ENCODE measurements at places on chromosomes 6 and 20. TPM values are rescaled to one million over a fixed set of nuclear protein-coding genes. Genes with fewer than 3 reads are reported as not detected.

The RAET1G gene
- 0.86 TPM for total RNA-seq

The GLP1R gene
- not detected for total RNA-seq

The FGD2 gene
- not detected for total RNA-seq

The HLA-G gene
- not detected for total RNA-seq

The AKIRIN2 gene
- total RNA-seq = 14.6 TPM

The PNPLA1 gene
- total RNA-seq = not detected

GRCh38 chr20:44475372-44475693, 341 bp upstream of the TTPAL start:
- no peak for DNase-seq

- DNase-seq = no peak
Measured at GRCh38 chr6:141877275-141877983, 255.3 kb upstream of the GJE1 start.

GRCh38 chr6:117776441-117776840, 101.2 kb downstream of the NUS1 start:
- no peak for DNase-seq

DNA sequence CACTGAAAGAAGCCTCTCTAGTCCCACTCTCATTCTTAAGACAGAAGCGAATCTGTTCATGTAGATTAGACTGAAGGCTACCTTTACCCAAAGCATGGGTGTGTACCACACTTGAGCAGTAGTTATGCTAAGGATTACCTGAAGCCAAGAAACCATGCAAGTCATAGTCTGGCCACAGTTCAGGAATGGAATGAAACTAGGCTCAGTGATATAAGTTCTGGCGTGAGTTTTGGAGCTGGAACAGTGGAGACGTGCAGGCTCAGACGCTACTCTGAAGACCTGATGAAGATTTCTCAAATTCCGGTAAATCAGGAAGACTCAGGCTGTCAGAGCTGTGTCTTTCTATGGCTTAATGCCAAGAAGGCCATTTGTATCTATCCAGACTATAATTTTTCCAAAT, 219.9 kb downstream of the HDGFL1 start:
- no peak for DNase-seq

- no peak for DNase-seq
Measured at GRCh38 chr20:37922016-37922415, 19.1 kb downstream of the VSTM2L start.

DNA sequence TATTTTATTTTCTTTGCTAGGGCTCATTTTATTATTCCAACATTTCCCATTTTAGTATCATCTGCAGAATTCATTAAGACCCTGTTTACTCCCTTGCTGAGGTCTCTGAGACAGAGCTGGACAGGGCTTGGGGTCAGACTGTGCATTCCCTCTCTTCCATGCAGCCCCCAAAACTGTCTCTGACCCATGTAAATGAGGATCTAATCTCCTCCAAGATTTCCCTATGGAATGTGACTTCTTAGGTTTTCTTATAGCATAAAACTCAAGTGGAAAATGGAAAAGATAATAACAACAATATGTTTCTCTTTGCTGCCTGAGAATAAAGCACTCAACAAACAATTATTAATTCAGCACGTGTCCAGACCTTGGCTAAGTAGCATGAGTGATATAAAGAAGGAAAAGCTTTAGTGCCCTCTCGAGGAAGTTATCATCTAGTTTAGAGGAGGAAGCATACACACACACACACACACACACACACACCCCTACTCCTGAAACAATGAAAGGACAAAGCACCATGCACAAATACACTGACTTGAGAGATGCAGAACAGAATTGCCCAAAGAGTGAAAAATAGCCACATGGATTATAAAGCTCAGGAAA, 815.5 kb downstream of the BCKDHB start:
- DNase-seq = no peak

DNA sequence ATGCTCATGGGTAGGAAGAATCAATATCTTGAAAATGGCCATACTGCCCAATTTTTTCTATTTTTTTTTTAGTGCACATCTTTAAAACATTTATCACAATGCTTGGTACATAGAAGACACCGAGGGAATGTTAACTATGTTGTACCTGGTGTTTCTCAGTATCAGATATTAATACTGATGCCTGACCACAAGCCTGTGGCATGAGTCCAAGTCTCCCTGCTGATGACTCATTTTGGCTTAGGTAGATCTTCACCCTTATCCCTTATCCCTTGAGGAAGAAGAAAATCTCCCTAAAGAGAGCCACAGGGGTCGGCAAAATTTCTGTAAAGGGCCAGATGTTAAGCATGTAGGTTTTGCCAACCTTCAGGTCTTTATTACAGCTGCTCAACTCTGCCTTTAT, 14.5 kb downstream of the CD109 start:
- peak; percentile 77 for DNase-seq

DNA sequence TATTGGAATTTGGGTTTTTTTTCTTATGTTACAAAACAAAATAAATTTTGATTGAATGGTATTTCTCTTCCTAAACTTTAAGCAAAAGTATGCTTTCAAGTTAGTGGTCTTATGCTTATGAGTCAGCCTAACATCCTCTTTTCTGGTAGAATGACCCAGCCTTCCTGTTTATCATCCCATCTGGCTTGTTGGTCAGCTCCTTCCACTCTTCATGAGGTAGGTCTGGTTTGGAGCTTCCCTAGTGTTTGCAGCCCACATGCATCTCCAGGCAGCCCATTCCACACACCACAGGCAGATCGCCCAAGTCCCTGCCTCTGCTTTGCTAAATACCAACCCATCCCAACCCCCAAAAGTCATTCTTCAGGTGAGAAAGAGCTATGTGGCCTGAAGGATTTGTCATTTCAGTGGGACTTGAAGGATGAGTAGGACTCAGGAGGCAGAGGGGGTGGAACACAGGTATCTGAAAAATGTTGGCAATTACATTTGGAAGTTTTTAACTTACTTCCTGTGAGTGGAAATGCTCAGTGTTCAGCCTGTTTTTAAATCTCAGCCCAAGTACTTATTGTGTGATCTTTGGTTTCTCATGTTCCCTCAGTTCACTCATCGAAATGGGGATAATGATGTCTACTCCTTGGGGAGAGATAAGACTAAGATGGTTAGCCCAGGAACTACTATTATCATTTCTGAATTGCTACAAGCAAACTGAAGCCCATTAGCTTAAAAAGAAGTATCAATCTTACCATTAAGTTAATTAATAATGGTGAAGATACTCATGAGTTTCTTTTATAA, 294.0 kb downstream of the ADGB start:
- DNase-seq = peak; percentile 64

Measured in Daoy (cell line).